ENCODE measurements at places on chromosomes 2 and 18.

DNA sequence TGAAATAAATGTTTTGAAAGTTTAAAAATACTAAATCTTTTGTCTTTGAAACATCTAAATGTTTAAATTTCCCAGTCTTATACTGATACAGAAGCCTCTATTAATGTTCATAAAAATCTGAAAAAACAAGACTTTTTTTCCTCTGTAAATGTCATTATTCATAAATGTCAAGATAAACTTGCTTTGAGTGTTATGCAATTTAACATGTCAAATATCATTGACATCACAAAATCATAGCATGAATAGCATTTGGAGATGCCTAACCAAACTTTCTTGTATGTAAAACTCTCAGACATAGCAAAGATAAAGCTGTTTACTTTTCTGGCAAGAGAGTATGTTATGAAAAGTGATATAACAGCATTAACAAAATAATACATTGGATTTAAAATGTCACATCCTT is 128.0 kb upstream of the CDH19 start:
- DNase-seq: no peak

GRCh38 chr18:6980363-6980762 is 137.2 kb downstream of the LAMA1 start:
- peak; percentile 15 for DNase-seq

- no peak for DNase-seq
Measured at GRCh38 chr18:46663539-46663938, 6.5 kb upstream of the LOXHD1 start.

DNA sequence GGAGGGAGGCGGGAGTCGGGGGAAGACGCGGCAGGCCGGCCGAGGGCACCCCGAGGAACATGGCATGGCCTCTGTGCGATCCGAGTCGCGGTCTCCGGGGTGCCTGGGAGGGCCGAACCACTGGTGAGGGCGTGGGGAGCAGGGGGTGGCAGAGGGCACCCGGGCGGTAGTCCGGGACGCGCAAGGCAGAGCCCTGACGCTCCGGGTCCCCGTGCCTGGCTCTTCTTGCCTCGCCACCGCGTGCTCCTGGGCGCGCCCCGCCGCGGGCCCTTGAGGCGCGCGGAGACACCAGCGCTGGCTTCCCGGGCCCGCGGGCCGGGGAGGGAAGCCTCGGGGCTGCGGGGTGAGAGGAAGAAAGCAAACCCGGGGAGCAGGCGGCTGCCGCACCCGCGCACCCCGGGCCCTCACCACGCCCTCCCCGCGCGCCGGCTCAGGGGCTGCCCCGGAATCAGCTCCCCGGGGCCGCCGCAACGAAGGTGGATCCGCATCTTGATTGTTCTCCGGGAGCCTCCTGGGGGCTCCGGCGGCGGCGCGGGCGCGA is 4.3 kb downstream of the SOX11 start:
- no peak for DNase-seq

GRCh38 chr2:182649316-182649715 is 66.7 kb upstream of the DNAJC10 start:
- DNase-seq: peak; percentile 53

DNA sequence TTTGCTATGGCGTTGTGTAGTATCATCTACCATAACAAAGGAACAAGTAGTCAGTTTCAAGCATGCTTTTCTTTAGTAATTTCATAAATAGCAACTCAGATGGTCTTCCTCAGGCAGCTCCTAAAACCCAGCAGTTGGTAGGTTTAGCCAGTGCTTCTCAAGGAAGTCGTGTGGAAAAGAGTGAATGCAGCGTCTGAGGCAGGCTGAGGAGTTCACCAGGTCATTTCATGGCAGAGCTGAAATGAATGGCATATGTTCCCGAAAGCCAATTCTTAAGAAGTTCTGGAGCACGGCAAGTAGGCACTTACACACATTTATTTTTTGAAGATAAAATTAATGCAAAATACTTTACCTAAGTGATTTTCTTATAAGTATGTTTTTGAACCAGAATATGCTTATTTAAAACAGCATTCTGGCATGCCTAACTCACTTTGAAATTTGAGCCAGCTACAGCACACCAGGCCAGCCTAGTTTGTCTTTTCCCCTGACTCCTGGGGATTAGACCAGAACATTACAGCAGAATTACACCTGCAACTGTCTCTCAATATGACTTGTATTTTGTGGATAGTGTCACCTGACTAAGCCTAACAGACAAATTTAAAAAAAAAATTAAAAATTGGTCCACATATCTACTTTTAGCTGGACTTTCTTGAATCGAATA is 62.2 kb downstream of the OSBPL6 start:
- no peak for DNase-seq

All from PC-3 (cell line).